ENCODE measurements at places on chromosomes 4 and X. TPM values are rescaled to one million over a fixed set of nuclear protein-coding genes. Genes with fewer than 3 reads are reported as not detected.

DNA sequence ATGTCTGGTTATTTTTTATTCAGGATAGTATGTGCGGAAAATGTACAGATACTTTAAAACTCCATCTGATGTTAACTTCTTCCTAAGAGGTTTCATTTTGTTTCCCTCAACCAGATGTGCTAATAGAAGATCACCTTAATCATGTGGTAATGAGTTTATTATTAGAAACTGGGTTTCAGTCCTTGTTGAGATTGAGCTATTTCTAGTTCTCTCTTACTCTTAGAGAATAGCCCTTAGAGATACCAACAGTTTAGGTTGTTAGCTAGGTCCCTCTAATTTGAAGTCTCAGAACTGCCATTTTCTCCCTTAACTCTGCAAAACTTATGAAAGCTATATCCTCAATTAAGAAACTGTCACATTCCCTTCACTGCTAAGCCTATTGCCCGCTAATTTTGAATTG is 13.0 kb downstream of the FAM47A start:
- H3K27ac ChIP-seq: no peak overlapping the region
- no peaks in the 10 kb centered on the region for H3K27me3 ChIP-seq
- H3K36me3 ChIP-seq: no peaks in the 10 kb centered on the region

- DNase-seq: no peak
- no peaks in the 10 kb centered on the region for H3K36me3 ChIP-seq
- peaks cover 4% of the 10 kb centered on the region for H3K4me1 ChIP-seq
- H3K4me3 ChIP-seq: no peak overlapping the region
- peaks cover 37% of the 10 kb centered on the region for H3K27me3 ChIP-seq
Measured at GRCh38 chr4:40622913-40623312, 6.8 kb downstream of the RBM47 start.

DNA sequence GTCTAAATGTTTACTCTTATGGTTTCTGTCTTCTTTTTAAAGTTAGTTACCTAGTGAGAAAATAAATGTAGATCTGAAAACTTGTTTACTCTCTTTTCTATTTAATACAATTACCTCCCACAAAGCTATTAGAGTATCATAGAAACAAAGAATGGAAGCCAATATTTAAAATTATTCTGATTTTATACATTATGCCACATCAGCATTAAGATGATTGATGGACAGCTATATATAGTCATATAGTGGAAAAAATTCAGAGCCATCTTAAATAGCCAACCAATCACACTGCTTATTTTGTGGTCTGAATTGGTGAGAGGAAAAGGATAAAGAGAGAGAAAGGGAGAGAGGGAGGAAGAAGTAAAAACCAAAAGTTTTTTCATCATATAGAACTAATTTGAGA is 1101.8 kb downstream of the PCDH19 start:
- H3K4me1 ChIP-seq: no peaks in the 10 kb centered on the region
- no peaks in the 10 kb centered on the region for H3K36me3 ChIP-seq
- DNase-seq: no peak
- no peak overlapping the region for H3K27ac ChIP-seq
- H3K27me3 ChIP-seq: no peaks in the 10 kb centered on the region

DNA sequence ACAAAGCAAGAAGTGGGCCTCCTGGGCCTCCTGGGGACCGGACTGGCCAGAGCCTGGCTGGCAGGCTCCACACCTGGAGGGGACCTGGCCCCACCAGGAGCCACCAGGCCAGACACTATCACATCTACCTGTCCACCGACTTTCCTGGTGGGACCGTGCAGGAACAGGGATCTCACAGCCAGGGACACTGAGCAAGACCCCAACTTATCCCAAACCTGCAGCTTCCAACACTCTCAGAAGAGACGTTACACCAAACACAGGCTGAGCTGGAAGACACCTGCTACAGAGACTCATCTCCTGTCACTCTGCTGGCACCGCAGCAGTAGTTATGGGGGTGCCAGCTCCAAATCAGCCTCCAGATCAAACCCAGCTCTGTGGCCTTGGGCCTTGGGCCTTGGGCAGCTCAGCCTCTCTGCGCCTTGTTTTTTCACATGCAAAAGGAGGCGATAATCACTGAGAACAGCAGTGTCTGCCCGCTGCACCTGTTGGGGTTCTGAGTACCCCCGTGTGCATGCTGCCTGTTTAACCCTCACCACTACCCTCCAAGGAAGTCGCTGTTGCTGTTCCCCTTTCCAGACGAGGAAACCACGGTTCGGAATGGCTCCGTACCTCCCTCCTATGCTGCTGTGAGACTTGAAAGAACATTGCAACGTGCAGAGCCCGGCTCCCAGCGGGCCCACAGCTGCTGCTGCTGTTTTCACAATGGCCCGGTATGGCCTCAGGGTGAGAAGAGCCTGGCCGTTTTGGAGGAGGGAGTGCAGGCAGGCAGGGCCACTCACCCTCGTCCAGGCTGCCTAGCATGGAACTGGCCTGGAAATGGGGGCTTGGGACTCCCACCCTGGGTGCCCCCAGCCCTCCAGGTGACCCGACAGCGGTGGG is 69.6 kb downstream of the ADRA2C start:
- H3K27me3 ChIP-seq: peaks cover 32% of the 10 kb centered on the region
- no peak overlapping the region for H3K4me3 ChIP-seq
- no peaks in the 10 kb centered on the region for H3K36me3 ChIP-seq
- no peak for DNase-seq
- no peak overlapping the region for H3K27ac ChIP-seq

DNA sequence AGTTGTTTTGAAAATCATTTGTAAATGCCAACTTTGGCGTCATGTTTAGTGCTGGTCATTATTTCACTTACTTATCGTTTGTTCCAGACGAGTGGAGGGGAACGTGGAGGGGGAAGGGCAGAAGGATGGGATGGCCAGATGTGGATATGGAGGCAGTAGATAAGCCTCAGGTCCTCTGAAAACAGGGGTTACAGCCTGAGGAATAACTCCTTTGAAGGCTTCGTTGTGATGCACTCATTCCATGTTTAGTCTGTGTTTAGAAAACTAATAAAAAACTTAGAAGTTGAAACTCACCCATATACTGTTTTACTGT is 1.1 kb downstream of the MOB1B start:
- no peaks in the 10 kb centered on the region for H3K36me3 ChIP-seq
- DNase-seq: no peak
- peaks cover 26% of the 10 kb centered on the region for H3K4me1 ChIP-seq
- H3K27me3 ChIP-seq: no peaks in the 10 kb centered on the region

GRCh38 chr4:73978886-73979285 is 2.9 kb downstream of the PF4 start:
- no peak for DNase-seq
- H3K27me3 ChIP-seq: peaks cover 4% of the 10 kb centered on the region
- no peaks in the 10 kb centered on the region for H3K4me1 ChIP-seq
- H3K27ac ChIP-seq: no peak overlapping the region
- H3K36me3 ChIP-seq: no peaks in the 10 kb centered on the region

DNA sequence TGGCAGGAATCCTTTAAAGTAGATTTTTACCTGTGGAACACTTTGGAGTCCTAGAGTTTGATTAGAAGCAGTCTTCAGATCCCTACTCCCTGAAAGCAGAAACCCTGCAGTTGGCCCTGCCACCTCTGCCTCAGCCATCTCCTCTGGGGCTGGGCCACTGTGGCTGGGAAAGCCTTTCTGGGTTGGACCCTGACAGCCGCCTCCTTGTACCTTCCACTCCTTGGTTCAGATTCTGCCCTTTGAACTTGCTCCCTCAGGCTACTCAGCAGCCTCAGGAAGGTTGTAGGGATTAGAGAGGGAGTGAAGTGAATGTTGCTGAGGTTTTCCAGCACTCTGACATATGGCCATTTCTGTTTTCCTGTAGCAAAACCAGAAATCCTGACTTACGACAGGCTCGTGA is 65.5 kb downstream of the KIT start:
- no peaks in the 10 kb centered on the region for H3K4me1 ChIP-seq
- no peak for DNase-seq
- no peaks in the 10 kb centered on the region for H3K36me3 ChIP-seq
- H3K4me3 ChIP-seq: no peak overlapping the region

- peaks cover 51% of the 10 kb centered on the region for H3K27me3 ChIP-seq
- H3K4me1 ChIP-seq: peaks cover 18% of the 10 kb centered on the region
- no peak overlapping the region for H3K27ac ChIP-seq
Measured at GRCh38 chr4:95545546-95545945, 3.2 kb downstream of the UNC5C start.

DNA sequence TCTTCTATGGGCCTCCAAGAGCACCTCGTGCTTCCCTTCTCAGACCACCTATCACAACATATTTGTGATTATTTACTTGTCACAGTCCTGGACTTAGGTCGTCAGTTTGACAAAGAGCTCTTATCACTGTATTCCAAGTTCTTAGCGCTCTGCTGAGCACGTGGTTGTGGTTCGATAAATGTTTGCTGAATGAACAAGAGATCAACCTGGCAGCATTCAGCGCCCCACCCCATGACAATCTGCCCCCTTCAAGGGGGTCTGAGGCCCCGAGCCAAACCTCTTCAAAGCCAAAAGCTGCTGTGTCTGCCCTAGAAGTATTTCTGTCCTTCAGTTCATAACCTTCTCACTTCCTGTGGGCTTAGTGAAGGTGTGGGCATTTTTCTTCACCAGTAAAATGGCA is 15.0 kb downstream of the RPS4X start:
- peaks cover 5% of the 10 kb centered on the region for H3K4me1 ChIP-seq
- H3K36me3 ChIP-seq: no peaks in the 10 kb centered on the region
- DNase-seq: no peak

- no peaks in the 10 kb centered on the region for H3K4me1 ChIP-seq
- no peak for DNase-seq
- H3K4me3 ChIP-seq: no peak overlapping the region
- H3K27ac ChIP-seq: no peak overlapping the region
- no peaks in the 10 kb centered on the region for H3K27me3 ChIP-seq
- peaks cover 2% of the 10 kb centered on the region for H3K36me3 ChIP-seq
Measured at GRCh38 chrX:73728602-73729001, 165.6 kb downstream of the CHIC1 start.

GRCh38 chr4:20292739-20293138 is 41.0 kb downstream of the SLIT2 start:
- no peak for DNase-seq
- H3K36me3 ChIP-seq: no peaks in the 10 kb centered on the region
- H3K27me3 ChIP-seq: no peaks in the 10 kb centered on the region
- no peaks in the 10 kb centered on the region for H3K4me1 ChIP-seq
- H3K4me3 ChIP-seq: no peak overlapping the region

- no peak overlapping the region for H3K27ac ChIP-seq
- no peaks in the 10 kb centered on the region for H3K27me3 ChIP-seq
- DNase-seq: no peak
- peaks cover 3% of the 10 kb centered on the region for H3K4me1 ChIP-seq
Measured at GRCh38 chrX:153463031-153463430, 7.3 kb downstream of the HAUS7 start.

DNA sequence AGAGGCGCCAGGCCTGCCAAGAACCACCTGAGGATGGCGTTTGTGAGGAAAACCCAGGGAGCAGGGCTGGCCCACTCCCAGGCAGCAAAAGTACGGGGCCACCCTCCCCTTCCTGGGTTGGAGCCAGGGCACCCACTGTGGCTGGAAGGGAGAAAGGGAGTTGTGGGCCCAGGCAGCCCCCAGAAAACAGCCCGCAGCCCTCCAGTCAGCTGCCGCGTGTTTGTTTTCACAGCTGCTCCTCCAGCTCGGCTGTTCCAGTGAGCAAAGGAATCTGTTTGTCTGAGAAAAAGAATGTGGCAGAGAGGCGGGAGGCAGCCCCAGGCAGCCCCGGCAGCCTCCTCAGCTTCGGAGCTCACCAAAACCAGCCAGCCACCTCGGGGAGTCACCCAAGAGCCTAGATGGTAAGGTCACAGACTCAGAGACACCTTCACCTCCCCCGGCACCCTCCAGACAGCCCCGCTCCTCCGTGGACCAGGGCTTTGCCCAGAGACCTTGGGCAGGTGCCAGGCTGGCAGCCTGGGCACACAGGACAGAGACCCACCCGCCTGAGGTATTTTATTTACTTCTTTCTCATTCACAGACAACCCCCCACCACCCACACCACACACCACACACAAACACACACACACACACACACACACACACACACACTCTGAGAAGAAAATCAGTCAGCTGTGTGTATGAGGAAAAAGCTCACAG is 338.1 kb downstream of the BCOR start:
- H3K4me3 ChIP-seq: no peak overlapping the region
- H3K36me3 ChIP-seq: no peaks in the 10 kb centered on the region
- no peaks in the 10 kb centered on the region for H3K27me3 ChIP-seq
- no peak for DNase-seq

DNA sequence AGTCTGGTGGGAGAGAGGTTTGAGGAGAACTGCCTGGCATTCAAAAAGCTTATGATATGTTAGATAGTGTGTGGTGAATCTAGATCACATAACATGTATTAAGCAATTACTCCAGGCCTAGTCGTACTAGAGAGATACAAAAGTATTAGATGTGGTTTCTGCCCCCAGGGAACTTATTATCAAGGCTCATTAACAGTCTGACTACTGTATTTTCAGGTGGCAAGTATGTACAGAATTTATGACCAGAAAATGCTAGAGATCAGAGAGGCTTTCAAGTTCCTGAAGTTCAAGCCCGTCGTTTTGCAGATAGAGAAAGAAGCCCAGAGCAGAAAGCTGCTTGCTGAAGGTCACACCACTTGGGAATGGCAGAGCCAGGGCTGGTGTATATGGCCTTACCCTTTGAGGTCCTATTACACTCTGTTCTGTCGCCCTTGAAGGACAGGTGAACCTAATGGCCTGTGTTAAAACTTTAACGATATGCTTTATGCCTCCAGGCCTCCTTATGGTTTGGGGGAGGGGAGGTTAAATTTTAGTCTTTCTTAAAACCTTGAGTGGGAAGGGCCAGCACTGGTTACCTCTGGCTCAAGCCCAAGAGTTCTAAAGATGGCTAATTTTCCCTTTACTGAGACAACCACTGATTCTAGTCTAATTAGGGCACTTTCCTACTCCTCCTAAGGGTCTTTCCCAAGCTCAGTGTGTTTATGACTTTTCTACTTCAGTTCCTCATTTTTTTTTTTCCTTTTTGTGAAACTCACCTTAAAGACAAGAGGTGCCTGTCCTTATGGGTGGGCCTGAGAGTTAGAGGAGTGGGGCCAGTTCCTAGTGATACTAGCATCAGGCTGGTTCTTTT is 19.9 kb downstream of the TMEM164 start:
- peaks cover 8% of the 10 kb centered on the region for H3K4me1 ChIP-seq
- no peak overlapping the region for H3K4me3 ChIP-seq
- DNase-seq: no peak
- H3K36me3 ChIP-seq: no peaks in the 10 kb centered on the region
- no peak overlapping the region for H3K27ac ChIP-seq

- no peaks in the 10 kb centered on the region for H3K27me3 ChIP-seq
- H3K4me3 ChIP-seq: peak overlapping the region; percentile 99
- peak overlapping the region; percentile 93 for H3K27ac ChIP-seq
- no peaks in the 10 kb centered on the region for H3K36me3 ChIP-seq
Measured at GRCh38 chrX:81120258-81120935, 81.3 kb downstream of the HMGN5 start.

The IL2RG gene
- total RNA-seq: 347 TPM

The LIMCH1 gene
- not detected for total RNA-seq

The GC gene
- not detected for total RNA-seq

The CWH43 gene
- total RNA-seq: not detected

The CPZ gene
- not detected for total RNA-seq
